NCI-H1694 treated with DMSO at 0.1 percent for 48 hours (cell line): ENCODE measurements at places on chromosomes 6 and 20.

DNA sequence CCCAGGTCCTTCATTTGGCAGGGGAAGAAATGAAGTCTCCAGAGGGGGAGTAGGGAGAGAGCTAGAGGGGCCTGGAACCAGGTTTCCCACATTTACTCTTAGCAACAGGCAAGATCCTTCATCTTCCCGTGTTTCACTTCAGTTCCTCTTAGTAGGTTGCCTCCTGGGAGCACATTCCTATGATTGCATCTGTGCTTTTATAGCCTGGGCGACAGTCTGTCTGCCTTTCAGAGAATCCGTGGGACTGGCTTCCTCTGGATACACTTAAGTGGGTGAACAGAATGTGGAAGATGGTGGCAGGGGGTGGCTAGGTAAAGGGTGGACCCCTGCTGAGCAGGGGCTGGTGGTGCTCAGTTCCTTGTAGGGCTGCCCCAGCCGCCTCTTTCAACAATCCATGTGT lies 33.4 kb downstream of the STK35 start:
- DNase-seq: no peak

DNA sequence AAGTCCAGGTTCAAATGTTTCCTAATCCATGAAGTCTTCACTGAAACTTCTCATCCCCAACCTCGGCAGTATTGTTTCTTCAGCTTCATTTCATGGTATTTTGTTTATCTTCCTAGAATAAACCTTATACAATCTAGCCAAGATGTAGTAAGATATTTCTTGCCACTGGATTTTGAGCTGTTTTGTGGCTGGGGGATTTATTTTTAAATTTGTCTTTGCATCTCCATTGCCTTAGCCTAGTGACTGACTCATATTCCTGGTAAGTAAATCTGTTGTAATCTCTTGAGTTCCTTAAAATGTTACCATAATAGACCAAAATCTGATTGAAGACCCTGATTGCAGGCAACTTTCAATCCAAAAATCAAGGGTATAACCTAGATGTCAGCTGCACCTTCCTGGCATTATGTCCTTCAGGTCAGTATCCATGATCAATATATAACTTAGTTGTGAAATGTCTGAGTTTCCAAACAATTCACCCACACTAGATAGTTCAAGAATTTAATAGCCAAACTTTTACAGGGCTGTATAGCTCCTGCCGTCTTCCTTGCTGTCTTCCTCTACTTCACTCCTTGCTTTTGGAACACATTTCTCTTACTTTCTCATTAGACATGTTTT lies 4.7 kb upstream of the TRMT11 start:
- no peak for DNase-seq

- DNase-seq: no peak
Measured at GRCh38 chr6:125808060-125808459, 17.3 kb downstream of the NCOA7 start.

GRCh38 chr20:59779656-59780380 lies 153.6 kb downstream of the SYCP2 start:
- no peak for DNase-seq

DNA sequence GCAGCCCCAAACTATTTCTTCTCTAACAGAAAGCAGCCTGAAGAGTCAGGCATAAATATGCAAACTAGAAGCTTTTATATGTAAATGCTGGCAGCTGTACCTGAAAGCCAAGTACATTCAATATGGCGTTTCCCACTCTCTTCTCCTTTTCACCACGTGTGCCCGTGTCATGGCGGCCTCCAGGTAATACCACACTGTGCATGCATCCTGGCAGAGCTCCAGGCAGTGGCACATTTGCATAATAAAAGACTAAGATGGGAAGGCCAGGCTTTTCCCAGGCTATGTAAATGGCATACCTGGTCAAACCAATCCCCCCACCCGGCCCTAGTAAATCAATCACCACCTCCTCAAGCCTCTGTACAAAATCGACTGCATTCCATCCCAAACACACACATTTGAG lies 120.6 kb downstream of the MMUT start:
- no peak for DNase-seq

- DNase-seq: no peak
Measured at GRCh38 chr6:149305372-149305771, 12.1 kb upstream of the TAB2 start.

- DNase-seq: peak; percentile 42
Measured at GRCh38 chr6:28643017-28643740, 117.5 kb downstream of the GPX5 start.

- DNase-seq: no peak
Measured at GRCh38 chr6:62465206-62465605, 179.2 kb upstream of the KHDRBS2 start.

DNA sequence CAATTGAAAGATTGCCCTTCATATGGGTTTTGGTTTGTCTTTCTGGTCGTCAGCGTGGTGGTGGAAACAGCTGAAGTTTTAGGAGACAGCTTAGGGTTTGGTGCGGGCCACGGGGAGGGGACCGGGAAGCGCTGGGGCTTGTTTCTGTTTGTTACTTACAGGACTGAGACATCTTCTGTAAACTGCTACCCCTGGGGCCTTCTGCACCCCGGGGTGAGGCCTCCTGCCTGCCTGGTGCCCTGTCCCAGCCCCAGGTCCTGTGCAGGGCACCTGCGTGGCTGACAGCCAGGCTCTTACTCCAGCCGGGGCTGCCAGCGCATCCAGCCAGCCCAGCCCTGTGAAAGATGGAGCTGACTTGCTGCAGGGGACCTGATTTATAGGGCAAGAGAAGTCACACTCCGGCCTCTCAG lies 22.8 kb downstream of the NPEPL1 start:
- no peak for DNase-seq

- DNase-seq: no peak
Measured at GRCh38 chr20:58559368-58559729, 44.1 kb upstream of the APCDD1L start.

- peak; percentile 84 for DNase-seq
Measured at GRCh38 chr6:14210663-14211561, 93.3 kb downstream of the CD83 start.

DNA sequence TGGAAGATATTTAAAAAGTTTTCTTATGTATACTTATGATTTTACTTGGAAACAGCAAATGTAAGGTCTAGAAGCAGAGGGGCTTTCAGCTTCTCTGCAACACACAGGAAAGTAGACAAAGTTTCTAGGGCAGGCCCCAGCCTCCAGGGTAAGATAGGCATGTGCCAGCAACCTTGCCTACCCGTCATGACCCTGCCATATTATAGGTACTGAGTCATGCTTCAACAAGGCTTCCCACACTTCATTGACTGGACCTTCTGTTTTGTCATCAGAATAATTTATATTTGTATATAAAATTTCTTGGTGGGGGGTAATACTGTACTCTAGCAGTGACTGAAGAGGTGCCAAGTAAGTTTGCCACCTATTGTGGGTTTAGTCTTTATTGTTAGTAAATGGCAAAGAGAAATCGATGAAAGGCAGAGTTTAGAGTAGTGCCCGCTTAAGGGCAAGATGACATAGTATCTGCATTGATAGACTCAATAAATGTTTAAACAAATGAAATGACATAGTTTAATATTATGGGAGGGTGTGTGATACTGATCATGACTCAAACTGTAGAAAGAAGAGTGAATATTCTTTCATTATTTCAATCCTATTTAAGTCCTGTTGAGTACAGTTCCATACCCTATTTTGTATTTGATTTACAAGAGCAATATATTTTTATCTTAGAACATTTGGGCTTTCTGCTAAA lies 95.6 kb downstream of the JARID2 start:
- DNase-seq: no peak

DNA sequence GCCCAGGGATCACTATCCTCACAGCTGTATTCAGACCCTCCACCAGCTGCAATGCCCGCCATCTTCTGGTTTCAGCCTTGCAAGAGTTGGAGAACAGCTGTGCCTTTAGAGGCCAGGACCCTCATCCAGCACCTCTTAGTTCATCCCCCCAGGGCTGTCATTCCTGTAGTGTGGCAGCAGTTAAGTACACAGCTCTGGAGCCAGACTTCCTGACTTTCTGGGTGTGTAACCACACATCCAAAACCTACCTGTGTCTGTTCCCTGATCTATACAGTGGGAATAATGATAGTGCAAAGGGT lies 452 bp upstream of the TREM2 start:
- DNase-seq: no peak

DNA sequence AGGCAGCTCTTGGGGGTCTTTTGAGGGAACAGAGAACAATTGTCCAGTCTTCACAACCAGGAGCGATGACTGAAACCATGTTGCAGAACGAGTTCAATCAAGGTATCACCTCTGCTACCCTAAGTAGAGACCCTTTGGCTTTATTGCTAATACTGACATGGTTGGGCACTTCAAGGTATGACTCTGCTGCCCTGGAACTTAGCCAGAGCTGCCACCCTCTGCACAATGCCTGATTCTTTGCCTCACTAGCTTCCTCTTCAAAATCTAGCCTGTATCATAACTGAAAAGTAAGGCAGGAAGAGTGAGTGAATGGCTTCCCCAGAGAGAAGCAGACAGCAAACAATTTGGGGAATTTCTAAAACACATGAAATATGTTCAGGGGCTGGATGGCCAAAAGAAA lies 592.7 kb upstream of the NRSN1 start:
- DNase-seq: no peak

GRCh38 chr6:163252061-163252591 lies 162.4 kb upstream of the QKI start:
- no peak for DNase-seq
